ENCODE measurements at places on chromosomes 4 and X.

GRCh38 chrX:49120091-49120490 lies 3.4 kb downstream of the GPKOW start:
- no peak for DNase-seq

DNA sequence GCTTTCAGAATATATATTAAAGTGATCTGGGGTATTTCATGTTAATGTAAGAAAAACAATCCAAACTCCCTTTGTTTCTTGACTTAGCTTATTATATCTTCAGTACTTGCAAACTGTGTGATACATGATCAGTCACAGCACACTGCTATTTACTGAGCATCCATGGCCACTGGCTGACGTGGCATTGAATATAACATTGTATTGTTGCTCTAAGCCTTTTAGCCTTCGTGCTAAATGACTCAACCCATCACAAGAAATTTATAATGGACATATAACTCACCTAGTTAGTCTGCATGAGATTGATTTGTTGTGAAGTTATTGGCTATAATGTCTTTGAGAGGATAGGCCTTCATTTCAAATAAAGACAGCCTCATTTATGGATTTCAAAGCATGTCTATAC lies 642.6 kb downstream of the IL1RAPL1 start:
- no peak for DNase-seq

DNA sequence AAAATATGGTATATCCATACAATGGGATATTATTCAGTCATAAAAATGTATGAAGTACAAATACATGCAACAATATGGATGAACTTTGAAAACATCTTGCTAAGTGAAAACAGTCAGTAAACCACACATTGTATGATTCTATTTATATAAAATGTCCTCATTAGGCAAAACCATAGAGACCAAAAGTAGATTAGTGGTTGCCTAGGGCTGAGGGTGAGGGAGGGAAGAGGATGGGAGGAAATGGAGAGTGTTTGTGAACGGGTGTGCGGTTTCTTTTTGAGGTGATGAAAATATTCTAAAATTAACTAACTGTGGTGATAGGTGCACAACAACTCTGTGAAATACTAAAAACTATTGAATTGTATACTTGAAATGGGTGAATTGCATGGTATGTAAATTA lies 29.6 kb downstream of the TEX11 start:
- DNase-seq, result no peak

DNA sequence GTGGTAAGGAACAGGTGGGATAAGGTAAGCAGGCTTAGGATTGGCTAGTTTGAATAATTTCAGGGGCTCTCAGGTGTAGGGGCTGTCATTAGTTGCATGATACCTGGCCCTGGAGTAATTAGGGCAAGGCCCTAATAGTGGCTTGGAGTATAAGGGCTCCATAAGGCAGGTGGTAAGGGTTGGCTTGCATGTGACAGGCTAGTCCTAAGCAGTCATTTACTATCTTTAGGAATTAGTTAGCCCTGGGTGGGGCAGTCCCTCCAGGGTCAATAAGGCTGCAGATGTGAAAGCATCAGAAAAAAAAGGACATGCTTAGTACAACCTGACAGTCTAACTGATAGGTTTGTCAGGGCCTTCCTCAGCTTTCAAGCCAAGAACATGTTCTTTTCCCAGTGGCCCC lies 7.8 kb upstream of the TMPRSS11D start:
- no peak for DNase-seq

DNA sequence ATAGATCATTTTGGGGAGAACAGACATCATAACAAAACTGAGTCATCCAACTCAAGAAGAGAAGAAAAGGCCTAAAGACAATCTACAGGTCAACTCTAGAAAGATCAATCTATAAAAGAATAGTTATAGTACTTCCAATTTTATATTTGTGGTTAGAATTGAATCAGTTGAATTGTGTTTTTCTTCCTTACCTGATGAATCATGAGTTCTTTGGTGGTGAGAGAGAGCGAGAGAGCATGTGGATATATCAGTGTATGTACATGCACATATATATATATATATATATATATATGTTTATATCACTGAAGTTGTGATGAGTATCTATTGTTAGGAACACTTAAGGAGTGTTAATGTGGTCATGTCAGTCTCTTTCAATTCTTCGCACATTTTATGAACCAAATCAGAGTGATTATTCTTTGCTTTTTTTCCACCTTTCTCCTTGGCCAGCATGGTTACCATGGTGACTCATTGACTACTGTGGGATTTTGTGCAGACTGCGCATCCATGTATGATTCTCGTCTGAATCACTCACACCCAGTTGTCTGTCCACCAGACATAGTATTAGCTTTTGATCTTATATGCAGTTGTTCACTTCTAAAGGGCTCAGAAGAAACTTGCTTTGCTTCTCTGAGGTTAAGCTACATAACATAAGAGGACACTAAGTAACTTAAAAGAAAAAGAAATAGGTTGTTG lies 90.4 kb upstream of the RAB40AL start:
- no peak for DNase-seq

DNA sequence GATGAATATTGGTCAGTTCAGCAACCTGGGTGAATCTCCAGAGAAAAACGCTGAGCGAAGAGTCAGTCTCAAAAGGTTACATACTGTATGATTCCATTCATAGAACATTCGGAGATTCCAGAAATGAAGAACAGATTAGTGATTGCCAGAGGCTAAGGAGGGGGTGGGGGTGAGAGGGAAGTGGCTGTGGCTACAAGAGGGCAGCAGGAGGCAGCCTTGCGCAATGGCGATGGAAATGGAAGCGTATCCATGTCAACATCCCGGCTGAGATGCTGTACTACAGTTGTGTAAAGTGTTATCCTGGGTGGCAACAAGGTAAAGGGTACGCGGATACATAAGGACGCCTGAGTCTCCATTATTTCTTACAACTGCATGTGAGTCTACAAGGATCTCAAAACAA lies 18.0 kb downstream of the LYAR start:
- no peak for DNase-seq

DNA sequence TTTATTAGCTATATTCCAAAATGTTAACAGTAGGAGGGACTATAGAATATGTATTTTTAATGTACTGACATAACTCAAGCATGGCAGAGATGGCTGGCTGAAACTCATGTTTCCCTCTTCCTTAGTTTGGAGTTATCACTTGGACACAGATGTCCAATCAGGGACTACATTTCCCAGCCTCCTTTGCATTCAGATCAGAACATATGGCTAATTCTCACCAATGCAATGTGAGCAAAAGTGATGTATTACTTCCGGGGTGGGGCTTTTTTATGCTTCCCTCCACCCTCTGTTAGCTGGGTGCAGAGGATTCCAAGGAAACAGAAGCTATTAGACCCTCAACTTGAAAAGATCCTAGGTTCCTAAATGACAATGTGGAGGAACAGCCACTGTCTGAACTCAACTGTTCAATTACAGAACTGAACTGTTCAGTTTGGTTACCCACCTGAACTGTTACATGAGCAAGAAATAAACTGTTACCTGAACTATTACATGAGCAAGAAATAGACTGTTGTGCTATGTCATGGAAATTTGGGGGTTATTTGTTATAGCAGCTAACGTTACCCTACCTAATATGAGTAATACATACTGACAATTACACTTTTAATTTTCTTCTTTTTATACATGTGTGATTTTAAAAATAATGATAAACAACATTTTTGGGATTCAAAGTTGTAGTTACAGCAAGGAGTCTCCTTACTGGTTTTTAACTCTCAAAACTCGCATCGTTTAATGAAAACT lies 29.6 kb upstream of the ERVMER34-1 start:
- no peak for DNase-seq

DNA sequence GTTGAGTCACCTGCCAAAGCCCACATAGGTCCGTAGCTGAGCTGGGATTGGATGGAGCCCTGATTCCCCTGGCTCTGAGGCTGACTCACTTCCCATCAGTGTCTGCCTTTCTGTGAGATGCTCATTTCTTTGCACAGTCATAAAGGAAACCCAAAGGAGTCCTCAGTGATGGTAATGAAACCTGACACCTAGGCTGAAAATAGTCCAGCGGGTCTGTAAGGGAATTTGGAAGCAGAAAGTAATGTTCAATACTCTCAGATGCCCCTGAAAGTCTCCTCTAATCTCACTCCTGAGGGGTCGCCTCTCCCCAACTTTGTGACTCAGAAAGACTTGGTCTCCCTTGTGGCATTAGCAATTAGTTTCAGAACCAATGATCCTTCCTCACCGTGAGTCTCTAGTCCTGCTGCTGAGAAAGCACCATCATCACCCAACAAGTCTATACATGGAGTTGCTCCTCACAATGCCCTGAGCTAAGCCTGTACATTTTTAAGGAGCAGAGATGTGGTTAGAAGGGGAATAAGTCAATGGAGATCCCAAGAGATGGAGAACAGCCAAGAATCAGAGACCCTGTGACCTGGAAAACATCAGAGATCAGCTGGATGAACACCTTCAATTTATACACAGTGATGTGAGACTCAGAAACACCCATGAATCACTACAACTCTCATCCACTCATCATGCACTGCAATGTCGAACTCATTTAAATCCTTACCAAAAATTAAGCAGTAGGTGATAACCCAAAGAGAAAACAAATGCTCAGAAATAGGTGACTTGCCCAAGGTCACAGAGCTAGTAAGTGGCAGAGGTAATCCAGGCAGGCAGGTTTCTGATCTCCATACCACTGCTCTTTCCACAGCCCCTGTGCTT lies 219.0 kb upstream of the CPEB2 start:
- DNase-seq, result no peak

- DNase-seq, result no peak
Observed at GRCh38 chr4:184100297-184100885, 117.3 kb downstream of the ENPP6 start.

- DNase-seq, result no peak
Observed at GRCh38 chrX:145727476-145727875, 90.2 kb upstream of the SLITRK2 start.

DNA sequence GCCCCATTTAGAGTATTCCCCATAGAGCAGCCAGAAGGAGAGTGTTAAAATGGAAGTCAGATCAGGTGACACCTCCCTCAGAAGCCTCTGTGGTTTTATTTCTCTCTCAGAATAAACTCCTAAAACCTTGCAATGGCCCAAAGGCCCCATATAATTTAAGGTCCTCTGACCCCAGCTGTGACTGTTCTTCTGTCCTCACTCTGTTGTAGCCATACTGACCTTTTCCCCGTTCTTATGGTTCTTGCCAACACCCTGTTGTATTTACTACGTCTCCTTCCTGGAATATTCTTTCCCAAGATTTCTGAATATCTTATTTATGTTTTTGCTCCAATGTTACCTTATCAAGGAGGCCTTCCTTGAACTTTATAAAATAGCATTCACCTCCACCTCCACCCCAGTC lies 18.0 kb downstream of the ADH7 start:
- no peak for DNase-seq

Data from right atrium auricular region (tissue), 2 donors.